ENCODE measurements at places on chromosomes 1 and 21. TPM values are rescaled to one million over a fixed set of nuclear protein-coding genes. Genes with fewer than 3 reads are reported as not detected.

Gene KRTAP12-1
- total RNA-seq: not detected

Gene PPP1R12B
- total RNA-seq: 24.4 TPM

GRCh38 chr1:119703666-119704450 is 7.9 kb upstream of the PHGDH start:
- no peak for DNase-seq

GRCh38 chr1:181947441-181947840 is 114.1 kb downstream of the ZNF648 start:
- DNase-seq: no peak

DNA sequence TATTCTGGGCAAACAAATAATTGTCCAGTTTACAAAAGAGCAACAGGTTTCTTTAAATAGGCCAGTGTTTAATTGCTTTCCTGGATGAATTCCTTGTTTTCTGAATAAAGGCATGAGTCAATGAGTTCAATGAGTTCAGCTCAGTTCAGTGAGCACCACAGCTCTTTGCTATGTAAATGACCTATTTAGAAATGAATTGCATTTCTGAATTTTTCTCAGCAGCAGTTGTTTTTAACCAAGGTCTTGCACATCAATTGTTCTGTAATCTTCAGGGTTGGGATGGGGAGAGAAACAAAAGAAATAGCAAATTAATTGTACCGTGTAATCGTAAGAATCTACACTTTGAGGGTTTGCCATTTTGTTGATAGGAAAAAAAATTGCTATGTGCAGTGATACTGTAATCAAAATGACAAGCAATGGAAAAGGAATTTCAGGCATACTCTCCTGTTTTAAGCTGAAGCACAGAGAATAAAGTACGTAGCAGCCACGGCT is 45.7 kb downstream of the MIS18A start:
- DNase-seq: no peak

- DNase-seq: no peak
These were observed 18.4 kb downstream of the CD2 start for GRCh38 chr1:116772648-116773045.
